ENCODE measurements at places on chromosomes 3 and 15.
A peak's percentile ranks its signal among the peaks of the same experiment; 100 is the strongest.

DNA sequence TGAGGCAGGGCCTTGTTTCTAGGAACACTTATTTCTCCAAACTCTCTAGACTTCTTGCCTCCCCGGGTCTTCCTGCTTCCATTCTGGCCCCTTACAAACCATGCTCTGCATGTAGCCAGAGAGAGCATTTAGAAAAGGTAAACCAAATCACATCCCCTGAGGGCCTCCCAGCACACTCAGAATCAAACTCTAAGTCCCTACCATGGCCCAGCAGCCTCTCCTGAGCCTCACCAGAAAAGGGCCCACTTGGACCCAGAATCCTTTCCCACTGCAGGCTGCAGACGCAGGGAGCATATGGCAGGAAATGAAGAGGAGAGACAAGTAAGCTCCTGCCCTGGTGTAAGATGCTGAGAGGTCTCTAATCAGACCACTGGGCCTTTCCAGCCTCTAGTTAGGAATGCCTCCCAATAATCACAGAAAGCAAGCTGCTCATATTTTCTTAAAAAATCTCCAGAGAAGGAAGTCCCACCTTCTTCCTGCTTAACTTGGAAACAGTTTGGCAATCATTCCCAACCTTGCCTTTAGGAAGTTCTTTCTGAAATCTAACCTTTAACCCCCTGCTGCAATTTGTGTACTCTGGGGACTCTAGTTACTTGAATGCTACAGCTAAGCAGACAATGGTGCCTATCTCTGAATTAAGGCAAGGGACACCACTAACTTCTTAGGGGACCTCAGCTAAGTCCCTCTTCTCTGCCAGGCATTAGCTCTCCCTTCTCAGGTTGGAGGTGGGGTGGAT, 4.2 kb downstream of the AMOTL2 start:
- DNase-seq, result no peak

GRCh38 chr3:133457025-133457424, 57.2 kb downstream of the BFSP2 start:
- no peak for DNase-seq

GRCh38 chr3:41715376-41715775, 246.5 kb downstream of the ULK4 start:
- DNase-seq, result no peak

- DNase-seq, result no peak
These were observed 15.8 kb upstream of the SLC27A2 start for GRCh38 chr15:50166216-50166615.

DNA sequence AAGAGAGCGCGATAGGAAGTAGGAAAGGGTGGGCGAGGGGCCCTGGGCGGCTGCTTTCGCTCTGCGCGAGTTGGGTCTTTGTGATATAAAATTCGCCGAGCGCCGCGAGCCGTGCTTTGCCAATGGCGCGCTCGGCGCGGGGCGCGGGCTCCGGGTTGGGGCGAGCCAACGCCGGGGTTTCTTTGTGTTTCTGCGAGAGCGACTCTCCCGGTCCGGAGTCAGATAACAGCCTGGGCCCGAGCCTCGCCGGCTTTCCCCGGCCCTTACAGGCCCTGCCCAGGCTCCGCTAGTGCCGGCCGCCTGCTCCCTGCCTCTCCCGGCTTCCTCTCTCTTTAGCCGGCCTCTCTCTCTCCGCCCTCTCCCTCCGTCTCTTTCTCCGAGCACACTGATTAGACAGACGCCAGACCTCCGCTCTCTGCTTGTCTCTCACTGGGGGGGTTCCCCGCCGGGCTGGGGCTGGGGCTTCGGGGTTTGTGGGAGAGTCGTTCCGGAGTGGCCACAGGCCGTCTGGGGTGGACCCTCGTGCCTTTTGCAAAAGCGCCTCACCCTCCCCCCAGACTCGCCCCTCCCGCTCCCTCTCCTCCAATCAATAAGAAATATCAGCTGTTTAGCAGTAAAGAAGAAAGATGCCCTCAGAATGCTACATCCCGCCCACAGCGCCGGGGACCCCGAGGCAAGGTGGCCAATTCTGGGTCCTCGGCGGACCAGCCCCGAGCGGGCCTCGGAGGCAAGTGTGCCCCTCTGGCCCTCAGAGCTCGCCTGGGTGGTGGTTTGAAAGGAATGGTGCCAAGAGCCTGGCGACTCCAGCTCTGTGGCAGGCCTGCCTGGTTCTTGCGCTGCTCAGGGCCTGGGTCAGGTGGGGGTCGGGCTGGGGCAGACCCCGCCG, 2.9 kb downstream of the NR2F2 start:
- DNase-seq, result no peak

GRCh38 chr3:180408654-180409053, 193.3 kb upstream of the TTC14 start:
- no peak for DNase-seq

DNA sequence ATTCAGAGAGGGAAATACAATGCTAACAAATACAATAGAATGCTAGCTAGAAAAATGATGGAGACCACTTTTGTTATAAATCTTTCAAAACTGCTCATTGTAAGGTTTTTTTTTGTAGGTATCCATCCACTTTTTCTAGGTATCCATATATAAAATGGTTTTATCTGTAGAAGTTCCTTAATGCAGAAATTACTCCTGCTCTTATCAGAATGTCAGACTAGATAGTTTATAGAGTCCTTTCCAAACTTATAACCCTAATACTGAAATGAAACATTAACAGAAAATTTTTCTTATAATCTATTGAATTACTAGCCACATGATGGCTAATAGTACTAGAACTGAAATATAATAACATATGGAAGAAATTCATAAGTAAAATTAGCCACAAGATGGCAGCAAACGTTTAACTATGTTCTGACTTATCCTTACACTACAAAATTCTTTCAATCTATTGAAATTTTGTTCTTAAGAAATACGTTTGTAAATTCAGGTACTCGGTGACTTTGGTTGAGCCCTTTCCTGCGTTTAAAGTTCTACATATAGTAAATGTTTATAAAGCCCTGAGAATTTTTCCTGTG, 58.5 kb downstream of the ECT2 start:
- DNase-seq, result no peak

GRCh38 chr3:135911110-135911509, 54.4 kb upstream of the PPP2R3A start:
- no peak for DNase-seq

GRCh38 chr15:31393444-31394091, 66.9 kb downstream of the KLF13 start:
- no peak for DNase-seq

DNA sequence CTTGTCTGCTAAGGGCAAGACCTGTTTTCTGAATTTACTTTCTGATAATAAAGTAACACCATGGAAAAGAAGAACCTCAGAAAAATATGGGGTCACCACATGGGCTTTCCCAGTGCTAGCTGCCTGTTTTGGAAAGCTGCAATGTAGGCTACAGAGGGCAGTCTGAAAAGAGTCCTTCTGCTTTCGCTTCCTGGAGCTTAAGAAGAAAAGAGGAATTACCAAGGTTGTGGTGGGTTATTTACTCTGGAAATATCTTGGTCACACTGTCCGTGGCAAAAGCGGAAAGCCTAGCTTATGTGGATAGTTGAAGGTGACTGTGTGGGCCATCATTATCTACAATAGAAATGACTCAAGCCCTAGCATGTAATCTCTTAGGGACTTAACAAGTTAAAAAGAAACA, 31.7 kb upstream of the IP6K2 start:
- DNase-seq, result no peak

DNA sequence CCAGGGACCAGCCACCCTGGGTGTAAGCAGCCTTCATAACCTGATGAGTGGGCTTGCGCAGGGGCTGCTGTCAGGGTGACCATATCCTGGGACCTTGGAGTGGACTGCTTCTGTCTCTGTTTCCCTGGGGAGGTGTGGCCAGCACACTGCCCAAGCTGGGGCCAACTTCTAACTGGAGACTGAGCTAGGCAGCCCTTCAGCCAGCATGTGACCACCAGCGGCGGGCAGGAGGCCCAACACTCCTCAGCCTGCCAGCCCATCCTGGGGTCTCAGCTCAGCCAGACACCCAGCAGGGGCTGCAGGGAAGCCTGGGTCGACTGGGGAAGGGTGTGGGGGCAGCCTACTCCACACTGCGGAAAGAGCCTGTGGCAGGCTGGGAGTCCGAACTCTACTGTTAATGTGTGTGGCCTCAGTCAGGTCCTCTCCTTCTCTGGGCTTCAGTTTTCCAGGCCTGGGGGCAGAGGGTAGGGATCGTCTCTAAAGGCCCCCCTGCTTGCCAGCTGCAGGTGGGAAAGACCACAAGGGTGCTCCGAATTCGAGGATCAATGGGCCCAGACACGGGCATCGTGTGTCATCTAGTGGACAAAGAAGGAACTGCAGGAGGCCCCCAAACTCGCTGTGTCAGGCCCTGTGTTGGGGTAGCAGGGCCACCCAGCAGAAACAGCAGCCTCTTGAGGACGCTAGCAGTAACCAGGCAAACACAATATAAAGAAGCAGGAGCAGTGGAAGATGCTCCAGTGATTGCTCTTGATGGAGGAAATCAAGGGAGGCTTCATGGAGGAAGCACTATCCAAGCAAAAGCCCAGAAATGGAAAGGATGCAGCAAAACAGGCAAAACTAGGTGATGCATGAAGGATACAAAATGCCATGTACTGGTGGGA, 2.0 kb upstream of the SEMA3G start:
- DNase-seq, result peak; percentile 50

GRCh38 chr15:53693729-53694475, 65.6 kb downstream of the WDR72 start:
- no peak for DNase-seq

- DNase-seq, result no peak
These were observed 39.7 kb upstream of the VEPH1 start for GRCh38 chr3:157542711-157543500.

DNA sequence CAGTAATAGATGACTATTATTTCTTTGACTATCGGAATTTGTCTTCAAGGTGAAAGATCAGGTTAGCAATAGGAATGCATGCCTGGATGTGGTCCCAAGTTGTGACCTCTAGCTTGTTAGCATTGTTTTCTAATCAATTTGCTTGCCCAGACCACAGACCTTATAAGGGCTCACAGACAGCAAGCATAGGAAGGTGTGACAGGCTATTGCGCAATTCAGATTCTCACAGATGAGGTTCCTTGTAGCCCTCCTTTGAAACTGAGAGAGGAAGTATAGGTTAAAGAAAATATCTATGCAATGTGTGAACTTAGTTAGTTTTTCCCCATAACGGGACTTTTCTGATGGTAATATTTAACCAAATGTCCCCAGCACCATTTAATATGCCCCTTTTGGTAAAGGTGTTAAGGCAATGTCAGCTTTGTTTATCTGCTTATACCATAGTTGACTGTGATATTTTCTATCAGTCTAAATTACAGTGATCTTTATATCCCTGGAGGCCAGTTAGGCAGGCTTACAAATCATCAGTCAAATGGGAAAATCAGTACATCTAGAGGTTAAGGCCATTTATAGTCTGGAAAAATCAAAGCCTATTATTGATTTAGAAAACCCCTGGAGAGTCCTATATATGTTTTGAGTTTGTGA, 168.1 kb upstream of the MBNL1 start:
- no peak for DNase-seq

GRCh38 chr3:48411606-48412374, 18.1 kb downstream of the PLXNB1 start:
- no peak for DNase-seq

DNA sequence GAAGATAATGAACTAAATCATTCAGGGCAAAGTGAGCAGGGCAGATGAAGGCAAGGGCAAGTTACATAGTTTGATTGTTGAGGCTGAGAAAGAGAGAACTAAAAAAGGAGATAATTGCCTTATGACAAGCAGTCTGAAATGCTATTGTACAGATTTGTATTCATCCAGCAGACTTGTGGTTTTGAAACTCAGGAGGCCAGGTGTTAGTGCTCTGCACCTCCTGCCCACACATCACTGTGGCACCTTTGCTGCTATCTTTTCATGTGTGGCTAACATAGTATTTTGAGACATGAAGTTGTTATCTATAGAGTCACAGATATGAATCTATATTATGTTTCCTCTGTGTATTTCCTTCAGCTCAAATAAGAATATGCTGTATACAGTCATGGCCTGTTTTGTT, 24.3 kb upstream of the SUCLG2 start:
- no peak for DNase-seq

GRCh38 chr3:147422196-147422595, 13.0 kb downstream of the ZIC1 start:
- DNase-seq, result no peak

DNA sequence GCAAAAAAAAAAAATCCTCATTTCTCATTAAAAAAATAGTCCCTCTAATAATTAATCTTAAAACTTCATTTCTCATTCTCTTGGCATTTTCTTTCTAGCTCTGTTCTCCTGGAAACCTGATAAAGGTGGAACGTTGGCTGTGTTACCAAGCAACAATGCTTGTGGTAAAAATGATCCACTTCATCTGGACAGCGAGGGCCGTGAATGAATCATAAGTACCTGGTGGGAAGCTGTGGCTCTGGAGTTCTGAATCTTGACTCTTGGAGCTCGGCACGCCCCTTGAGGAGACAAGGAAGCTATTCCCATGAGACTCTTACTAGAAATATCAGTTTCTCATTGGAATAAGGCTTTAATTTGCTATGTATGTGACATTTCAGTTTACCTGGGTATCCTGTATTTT, 32.5 kb downstream of the BCL2L10 start:
- no peak for DNase-seq

- DNase-seq, result no peak
These were observed 125.6 kb downstream of the ETFA start for GRCh38 chr15:76185716-76186115.

- DNase-seq, result no peak
These were observed 84.8 kb upstream of the ARRDC4 start for GRCh38 chr15:97875513-97876280.

DNA sequence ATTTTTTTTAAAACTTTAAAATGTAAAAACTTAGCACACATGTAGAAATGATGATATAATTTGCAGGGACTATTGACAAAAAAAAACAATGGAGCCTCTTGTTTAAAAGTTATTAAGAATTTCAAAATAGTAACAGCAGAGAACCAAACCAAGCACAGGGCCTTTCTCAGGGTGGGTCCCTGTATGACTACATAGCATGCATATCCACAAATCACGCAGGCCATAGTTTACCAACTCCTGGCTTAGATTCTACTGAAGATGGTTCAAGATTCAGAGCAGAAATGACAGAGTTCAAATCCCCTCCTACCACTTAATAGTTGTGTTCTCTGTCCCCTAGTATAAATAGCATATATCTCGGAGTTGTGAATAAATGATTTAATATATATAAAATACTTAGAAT, 19.0 kb downstream of the ACAP2 start:
- DNase-seq, result no peak

GRCh38 chr15:87498560-87498959, 758.0 kb downstream of the NTRK3 start:
- no peak for DNase-seq

GRCh38 chr3:193972832-193973231, 163.1 kb upstream of the HES1 start:
- no peak for DNase-seq

DNA sequence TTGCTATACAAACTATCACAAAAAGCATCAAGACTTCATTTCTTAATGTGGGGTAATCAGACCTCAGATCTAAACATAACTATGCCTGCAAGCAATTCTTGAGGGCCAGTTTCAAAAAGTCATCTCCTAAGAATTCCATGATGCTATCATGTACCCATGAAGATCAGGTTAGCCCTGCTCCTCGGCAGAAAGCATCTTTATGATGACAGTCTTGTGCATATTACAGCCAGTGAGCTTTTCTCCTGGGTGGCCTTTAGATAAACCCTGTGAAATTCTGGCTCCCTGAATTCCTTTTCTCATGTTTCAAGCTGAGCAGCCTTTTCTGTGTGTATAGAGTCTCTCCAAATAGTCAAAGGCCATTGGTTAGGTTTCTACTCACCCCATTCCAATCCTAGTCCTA, 201.9 kb upstream of the MCTP2 start:
- no peak for DNase-seq

GRCh38 chr15:71187526-71187925, 72.3 kb downstream of the THSD4 start:
- no peak for DNase-seq

- no peak for DNase-seq
These were observed 486.9 kb upstream of the ADAMTS9 start for GRCh38 chr3:65174713-65175112.
